ENCODE measurements at places on chromosomes 6 and 20. TPM values are rescaled to one million over a fixed set of nuclear protein-coding genes. Genes with fewer than 3 reads are reported as not detected.
A peak's percentile ranks its signal among the peaks of the same experiment; 100 is the strongest.

- DNase-seq, result no peak
Measured at GRCh38 chr6:2767657-2768524, 2.7 kb downstream of the WRNIP1 start.

Gene CGA
- not detected for total RNA-seq

GRCh38 chr6:21166754-21167153, 426.8 kb upstream of the SOX4 start:
- DNase-seq, result no peak

Gene ADTRP
- total RNA-seq, result 25.3 TPM

DNA sequence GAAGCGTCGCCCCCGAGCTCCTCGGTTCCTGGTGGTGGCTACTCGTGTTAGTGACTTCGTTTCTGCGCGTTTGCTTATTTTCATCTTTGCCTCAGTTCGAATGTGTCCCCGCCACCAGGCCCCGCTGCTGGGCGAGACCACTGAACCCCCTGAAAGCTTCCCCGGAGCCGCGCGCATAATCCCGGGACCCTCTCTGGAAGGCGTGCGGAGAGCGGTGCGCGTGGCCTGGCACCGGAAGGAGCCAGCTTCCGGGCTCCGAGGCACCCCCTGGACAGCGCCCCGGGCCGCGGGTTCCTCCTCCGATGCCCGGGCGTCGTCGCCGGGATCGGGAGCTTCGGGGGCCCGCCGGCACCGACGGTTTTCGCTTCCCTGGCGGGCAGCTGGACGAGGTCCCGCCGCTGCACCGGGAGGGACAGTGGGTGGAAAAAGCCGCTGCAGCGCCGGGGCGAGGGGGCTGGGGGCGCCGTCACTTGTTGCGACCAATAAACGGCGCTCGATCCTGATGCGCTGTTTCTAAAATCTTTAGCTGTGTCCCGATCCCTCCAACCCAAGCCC, 643 bp upstream of the SLC35D3 start:
- no peak for DNase-seq

- no peak for DNase-seq
Measured at GRCh38 chr20:25059866-25060465, 2.0 kb upstream of the ACSS1 start.

Gene KDM1B
- 21.2 TPM for total RNA-seq

Gene FAM209B
- total RNA-seq, result not detected

- no peak for DNase-seq
Measured at GRCh38 chr6:27422651-27423332, 34.2 kb downstream of the ZNF391 start.

Gene PPP1R16B
- not detected for total RNA-seq

- DNase-seq, result peak; percentile 56
Measured at GRCh38 chr20:19901226-19901625, 115.9 kb upstream of the NAA20 start.

- peak; percentile 74 for DNase-seq
Measured at GRCh38 chr6:158042245-158042798, 60.7 kb downstream of the SYNJ2 start.

Gene GFRA4
- not detected for total RNA-seq

Gene GSTA3
- total RNA-seq, result not detected

GRCh38 chr6:51099201-51099600, 280.5 kb downstream of the TFAP2B start:
- DNase-seq, result no peak

Gene SLC17A2
- total RNA-seq, result not detected

GRCh38 chr20:37869334-37869861, 33.5 kb upstream of the VSTM2L start:
- DNase-seq, result no peak

DNA sequence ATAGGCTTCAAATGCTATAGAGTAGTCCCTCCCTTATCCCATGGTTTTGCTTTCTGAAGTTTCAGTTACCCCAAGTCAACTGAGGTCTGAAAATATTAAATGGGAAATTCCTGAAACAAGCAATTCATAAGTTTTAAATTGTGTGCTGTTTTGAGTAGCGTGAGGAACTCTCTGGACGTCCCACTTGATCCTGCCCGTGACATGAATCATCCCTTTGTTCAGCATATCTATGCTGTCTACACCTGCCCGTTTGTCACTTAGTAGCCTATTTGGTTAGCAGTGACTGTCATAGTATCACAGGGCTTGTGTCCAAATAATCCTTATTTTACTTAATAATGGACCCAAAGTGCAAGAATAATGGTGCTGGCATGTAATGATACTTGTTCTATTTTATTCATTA, 5.0 kb downstream of the PCMT1 start:
- DNase-seq, result no peak

GRCh38 chr6:13101409-13101808, 226.9 kb downstream of the TBC1D7 start:
- DNase-seq, result peak; percentile 47

- no peak for DNase-seq
Measured at GRCh38 chr6:69097948-69098347, 462.9 kb downstream of the ADGRB3 start.

Gene ZNF341
- 2.5 TPM for total RNA-seq

DNA sequence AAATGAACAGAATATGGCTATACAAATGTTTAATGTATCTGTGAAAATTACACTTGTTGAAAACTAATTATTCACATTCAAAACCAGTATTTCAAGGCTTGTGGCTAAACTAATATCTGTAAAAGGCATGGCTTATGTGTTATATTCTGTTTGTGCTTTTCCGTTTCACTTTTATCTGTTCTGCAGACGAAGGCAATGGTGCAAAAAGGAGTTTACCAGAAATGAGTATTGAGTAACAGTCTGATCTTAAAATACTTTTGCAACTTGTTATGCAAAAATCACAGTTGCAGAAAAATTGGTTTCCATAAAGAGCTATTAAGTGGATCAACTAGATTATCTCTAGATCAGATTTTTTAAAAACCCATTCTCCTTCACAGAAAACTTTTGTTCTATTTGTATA, 9.4 kb upstream of the STX11 start:
- no peak for DNase-seq

GRCh38 chr20:1119128-1119505, 715 bp downstream of the PSMF1 start:
- no peak for DNase-seq

Gene CGAS
- total RNA-seq, result 14.1 TPM

Gene SMIM28
- total RNA-seq, result not detected

- no peak for DNase-seq
Measured at GRCh38 chr20:434661-435419, 26.7 kb downstream of the RBCK1 start.

Gene SIGLEC1
- not detected for total RNA-seq

Gene SLC2A10
- not detected for total RNA-seq

- DNase-seq, result no peak
Measured at GRCh38 chr6:52760105-52760765, 3.0 kb downstream of the GSTA2 start.

DNA sequence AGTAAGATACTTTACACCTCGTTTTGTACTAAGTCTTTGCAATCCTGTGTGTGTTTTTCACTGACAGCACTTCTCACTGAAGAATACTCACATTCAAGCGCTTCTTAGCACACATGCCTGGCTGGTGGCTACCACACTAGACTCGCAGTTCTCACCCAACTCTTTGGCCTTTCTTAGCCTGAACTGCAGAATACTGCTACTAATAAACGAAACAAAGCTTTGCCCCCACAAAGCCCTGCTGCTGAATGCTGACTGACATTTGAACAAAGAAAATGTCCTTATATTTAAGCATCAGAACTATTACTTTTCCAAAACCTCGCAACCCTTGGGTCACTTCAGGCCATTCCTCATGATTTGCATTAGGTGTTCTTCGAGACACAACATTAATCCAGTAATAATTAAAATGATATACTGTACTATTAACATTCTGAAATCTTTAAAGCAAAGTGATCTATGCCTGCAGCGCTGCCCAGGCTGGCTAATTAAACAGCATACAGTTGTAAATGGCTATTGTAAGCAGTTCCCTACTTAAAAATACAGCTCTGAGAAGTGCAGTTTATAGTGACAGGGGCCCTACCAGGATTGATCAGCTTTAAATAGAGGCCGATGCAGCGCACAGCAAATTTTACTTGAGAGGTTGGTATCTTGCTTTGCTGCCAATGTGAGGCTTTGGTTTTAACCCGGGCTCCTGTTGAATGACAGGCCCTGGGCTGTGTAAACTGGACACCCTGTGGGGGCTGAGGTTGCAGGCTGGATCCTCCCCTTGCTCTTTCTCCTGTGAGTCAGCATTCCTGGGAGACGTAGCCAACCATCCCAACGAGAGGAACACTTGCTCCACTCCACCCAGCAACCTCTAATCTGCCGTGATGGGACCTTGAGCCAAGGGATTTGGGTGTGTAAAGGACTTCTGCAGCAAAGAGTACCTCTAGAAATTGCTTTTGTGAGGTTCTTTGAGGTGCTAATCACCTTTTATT, 899.0 kb downstream of the TFAP2A start:
- peak; percentile 84 for DNase-seq

Gene ARMH2
- not detected for total RNA-seq

Gene DLK2
- 30.2 TPM for total RNA-seq

Gene RFX6
- total RNA-seq, result not detected

Gene KCNG1
- total RNA-seq, result 24.8 TPM

- no peak for DNase-seq
Measured at GRCh38 chr6:110784610-110784979, 30.7 kb downstream of the CDK19 start.

Gene BPIFB4
- not detected for total RNA-seq

DNA sequence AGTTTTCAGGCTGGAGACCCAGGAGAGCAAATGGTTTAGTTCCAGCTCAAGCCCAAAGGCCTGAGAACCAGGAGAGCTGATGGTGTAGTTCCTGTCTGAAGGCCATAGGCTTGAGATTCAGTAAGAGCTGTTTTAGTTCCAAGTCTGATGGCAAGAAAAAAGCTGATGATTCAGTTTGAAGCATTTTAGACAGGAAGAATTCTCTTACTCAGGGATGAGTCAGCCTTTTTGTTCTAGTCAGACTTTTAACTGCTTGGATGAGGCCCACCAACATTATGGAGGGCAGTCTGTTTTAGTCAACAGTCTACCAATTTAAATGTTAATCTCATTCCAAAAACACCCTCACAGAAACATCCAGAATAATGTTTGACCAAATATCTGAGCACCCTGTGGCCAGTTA, 2.5 kb downstream of the ZSCAN26 start:
- peak; percentile 75 for DNase-seq

DNA sequence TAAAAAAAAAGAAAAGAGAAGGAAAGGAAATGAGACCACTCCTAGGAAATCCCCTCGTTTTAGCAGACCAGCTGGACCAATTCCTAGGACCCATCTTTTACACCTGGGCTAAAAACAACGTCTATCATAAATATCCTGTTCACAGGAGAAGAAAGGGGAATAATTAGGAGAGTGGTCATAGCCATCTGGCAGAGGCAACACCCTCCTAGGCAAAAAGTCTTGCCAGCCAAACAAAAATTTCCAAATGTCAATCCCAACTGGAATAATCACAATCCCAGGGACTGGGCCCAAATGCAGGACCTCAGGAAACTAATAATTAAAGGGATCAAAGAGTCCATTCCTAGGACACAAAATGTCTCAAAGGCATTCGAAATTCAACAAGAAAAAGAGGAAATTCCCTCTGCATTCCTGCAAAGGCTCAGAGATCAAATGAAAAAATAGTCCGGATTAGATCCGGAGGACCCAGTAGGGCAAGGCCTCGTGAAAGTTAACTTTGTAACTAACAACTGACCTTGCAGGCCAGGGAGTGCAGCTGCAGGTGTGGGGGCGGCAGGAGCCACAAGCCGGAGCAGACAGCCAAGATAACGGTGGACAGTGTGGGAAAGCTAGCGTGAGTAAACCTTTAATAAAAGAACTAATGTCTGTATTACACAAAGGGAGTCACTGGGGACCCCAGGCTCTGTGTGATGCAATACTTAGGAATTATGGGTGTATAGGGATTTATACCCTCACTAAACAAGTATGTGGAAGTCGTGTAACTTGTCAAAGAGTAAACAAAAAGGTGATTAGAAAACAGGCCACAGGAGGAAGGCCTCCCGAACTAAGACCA, 11.7 kb downstream of the LCA5 start:
- peak; percentile 59 for DNase-seq

Gene KIF25
- total RNA-seq, result not detected

- DNase-seq, result no peak
Measured at GRCh38 chr6:134640229-134640628, 309.7 kb downstream of the ALDH8A1 start.

DNA sequence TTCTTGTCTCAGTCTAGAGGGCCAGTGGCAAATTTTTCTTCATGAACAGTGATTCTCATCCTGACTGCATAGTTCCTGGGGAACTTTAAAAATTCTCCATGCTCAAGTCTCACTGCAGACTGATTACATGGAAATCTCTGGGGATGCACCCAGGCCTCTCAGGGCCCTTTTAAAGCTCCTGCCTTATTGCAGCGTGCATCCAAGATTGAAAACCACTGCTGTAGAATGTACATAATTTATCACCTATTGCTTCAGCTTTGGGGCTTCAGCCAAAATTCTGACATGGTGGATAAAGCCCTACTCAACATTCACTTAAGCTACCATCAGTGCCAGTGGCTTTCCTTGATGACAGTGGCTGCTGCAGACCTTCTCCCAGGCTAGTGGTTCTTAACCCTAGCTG, 143.8 kb downstream of the BTBD3 start:
- DNase-seq, result peak; percentile 6

DNA sequence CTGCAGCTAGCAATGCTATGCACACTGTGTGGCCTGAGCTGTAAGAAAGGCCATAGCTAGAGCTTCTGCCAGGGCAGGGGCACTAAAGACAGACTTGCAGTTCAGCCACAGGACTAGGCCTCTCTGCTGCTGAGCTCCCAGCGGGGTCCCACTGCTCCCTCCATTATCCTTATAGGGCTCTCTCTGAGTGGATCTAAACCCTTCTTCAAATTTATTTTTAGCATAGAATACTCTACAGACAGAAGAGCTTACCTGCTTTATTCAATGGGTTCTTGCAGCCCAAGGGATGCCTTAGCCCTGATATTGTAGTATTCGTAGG, 100.9 kb upstream of the MLN start:
- DNase-seq, result no peak

DNA sequence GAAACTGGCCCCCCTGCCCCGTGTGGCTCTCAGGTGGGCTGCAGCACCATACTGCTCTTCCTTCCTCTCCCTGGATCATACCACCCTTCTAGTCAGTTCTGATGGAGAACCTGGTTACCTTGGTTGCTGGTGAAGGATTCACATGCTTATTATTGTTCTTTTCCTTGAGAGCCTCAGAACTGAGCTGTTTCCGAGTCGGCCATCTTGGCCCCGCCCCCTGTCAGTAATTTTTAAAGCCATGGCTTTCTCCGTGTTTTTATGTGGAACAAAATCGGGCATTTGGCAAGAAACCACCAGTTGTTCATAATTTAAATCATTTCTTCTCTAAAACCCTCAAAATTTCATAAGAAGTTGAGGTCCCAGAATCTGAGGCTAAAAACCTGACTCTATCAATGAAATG, 493.8 kb downstream of the NKAIN2 start:
- no peak for DNase-seq

Measured in MCF 10A (cell line).